ENCODE measurements at places on chromosomes 2 and 18.

- DNase-seq: no peak
Measured at GRCh38 chr2:70574618-70575017, 21.0 kb upstream of the TGFA start.

GRCh38 chr2:192208848-192209247 is 14.1 kb upstream of the TMEFF2 start:
- no peak for DNase-seq

DNA sequence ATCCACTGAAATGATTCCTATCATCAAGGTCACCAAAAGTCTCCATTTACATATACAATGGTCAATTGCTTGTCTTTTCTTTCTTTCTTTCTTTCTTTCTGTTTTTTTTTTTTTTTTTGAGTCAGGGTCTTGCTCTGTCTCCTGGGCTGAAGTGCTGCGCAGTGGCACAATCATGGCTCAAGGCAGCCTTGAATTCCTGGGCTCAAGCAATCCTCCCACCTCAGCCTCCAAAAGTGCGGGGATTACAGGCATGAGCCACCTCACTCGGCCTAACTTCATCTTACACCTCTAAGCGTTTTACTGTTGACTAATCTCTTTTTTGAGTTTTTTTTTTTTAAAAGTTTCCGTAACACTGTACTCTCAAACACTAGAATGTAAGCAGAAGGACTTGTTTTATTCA is 867 bp downstream of the SF3B6 start:
- DNase-seq: no peak

DNA sequence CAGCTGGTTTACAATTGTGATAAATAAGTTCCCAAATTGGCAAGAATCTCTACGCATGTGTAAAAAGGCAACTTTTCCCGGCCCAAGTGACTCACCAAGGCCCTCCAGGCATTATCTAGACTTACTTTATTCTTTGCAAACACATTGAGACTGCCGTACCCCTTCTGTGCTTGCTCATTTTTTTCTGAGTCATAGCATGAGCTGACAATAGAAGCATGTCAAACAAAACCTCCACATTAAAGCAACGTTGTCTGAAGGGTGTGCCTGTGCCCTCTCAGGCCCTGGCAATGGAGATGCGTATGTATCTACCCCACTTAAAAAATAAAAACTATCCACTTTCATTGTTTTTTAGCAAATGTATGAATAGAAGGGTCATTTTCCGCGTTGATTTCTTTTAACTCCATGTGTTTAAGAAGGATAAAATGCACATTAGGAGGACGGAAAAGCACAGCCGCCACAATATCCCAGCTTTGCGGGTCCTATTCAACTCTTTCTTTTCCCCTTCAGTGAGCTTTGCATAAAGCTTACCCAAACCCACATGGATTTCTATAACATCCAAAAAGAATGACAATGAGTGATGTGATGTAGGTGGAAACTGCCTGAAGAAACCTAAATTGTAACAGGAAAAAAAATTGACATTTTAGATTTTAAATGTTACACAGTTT is 298.2 kb downstream of the CDCA7 start:
- DNase-seq: peak; percentile 56

DNA sequence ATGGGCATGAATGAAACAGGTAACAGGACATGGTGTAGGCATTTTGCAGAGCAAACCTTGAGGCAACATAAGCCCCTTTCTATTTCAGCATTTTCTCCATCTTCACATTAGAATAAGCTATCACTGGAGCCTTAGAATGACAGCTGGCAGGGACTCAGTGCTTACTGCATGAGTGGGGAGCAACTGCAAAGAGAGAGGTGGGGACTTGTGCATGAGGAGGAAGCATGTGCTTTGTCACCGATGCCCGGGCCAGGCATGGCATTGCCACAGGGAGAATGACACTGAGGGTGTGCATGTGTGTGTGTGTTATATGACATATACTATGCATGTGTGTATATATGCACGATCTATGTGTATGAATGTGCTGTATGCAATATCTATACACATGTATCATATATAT is 258.2 kb upstream of the RAB6C start:
- DNase-seq: no peak

DNA sequence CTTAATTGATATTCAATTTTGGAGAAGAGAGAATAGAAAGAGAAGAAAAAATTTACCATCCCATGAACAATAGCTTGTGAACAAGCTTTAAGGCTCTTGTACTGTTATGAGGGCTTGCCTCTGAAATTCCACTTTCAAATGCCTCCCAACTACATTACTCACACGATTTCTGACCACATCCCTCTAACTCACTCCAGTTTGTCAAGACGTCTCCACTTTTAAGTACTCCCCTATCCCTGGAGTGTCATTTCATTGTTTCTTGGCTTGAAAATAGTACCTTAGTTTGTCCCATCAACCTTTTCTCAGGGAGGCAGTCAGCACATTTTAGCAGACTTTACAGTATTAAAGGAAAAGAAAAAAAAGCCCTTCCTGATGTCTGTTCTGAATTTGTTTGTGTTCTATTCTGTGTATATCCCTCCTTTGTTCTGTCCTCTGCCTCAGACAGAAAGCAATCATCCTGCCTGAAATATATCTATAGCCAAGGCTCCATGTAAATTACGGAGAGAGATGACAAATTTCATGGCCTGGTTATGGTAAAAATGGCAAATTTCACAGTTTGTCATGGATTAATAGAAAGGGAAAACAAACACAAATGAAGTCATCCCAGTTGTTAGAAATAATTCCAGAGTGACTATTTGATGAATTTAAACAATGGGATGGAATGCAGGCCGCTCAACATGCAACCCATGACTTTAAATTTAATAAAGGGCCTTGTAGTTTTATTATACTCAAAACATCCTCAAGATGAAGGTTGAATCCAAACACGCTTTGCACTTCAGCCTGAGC is 228.8 kb downstream of the ETAA1 start:
- DNase-seq: no peak

DNA sequence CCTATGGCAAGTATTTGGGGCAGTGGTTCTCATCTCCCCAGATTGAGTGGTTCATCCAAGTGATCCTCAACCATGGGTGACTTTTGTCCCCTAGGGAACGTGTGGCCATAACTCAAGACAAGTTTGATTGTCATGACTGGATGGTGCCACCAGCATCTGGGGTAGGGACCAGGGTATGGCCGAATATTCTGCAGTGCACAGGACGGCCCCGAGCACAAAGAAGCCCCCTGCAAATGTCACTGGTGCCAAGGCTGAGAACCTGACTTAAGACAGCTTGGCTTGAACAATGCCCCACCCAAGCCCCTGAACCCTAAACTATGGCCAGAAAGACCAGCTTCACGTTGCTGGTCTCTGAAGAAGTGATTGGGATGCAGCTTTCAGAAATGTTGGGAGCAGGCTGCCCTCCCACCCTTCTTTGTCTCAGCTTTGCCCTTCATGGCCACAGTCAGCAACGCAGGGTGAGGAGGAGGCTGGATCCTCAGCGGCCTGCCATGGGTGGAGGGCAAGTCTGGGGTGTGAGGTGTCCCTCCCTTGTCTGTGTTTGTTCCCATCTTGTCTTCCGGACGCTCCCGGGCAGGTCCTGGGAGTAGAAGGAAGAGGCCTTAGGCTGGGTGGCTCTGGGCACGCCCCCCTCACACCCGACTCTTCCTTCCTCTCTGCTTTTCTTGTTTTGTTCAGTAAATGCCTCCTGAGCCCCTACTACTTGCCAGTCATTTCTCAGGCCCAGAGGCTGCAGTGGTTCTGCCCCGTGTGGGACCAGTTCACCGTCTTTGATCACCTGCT is 43.4 kb downstream of the GREB1 start:
- no peak for DNase-seq

DNA sequence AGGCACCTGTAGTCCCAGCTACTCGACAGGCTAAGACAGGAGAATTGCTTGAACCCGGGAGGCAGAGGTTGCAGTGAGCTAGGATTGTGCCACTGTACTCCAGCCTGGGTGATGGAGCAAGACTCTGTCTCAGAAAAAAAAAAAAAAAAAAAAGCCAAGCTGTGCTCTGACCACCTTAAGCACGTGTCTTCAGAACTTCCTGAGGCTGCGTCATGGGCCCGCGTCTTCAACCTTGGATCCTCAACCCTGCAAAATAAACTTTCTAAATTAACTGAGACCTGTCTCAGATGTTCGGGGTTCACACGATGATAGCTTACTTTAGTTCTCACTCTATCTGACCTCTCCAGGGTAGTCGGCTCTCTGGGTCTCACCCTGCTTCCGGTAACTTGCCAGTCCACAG is 65.8 kb upstream of the CABLES1 start:
- no peak for DNase-seq

- no peak for DNase-seq
Measured at GRCh38 chr18:7102131-7102530, 15.5 kb downstream of the LAMA1 start.

DNA sequence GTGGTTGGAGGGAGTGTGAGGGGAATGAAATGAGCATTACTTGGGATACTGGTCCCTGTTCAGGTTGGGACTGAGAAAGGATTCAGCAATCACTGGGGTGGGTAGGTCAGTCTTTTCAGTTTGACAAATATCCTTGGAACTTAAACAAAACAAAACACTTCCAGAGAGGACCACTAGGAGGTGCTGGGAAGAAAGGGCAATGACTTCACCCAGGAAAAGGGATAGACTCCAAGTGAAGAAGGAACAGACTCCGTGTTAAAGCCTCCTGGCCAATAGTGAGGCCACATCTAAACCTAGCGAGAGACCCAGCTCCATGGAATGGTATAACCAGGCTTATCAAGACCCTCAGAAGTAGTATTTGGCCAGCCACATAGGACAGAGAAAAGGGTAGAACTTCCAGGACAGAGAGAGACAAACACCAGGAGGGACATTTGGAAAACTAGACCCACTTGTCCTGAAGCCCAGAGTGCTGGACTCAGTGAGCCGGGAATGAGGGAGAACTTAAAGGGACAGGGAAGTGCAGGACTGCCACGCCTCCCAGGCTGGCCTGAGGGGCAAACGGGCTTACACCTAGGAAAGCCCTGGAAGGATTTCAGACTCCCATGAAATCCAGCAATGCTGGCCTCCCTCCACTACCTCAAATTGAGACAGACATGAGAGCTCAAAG is 19.6 kb upstream of the KCNG3 start:
- DNase-seq: no peak

- DNase-seq: no peak
Measured at GRCh38 chr2:3587021-3587420, 7.9 kb upstream of the COLEC11 start.

- no peak for DNase-seq
Measured at GRCh38 chr2:97742381-97742847, 29.0 kb downstream of the ZAP70 start.

GRCh38 chr18:48152549-48152948 is 222.1 kb upstream of the SMAD2 start:
- DNase-seq: no peak

DNA sequence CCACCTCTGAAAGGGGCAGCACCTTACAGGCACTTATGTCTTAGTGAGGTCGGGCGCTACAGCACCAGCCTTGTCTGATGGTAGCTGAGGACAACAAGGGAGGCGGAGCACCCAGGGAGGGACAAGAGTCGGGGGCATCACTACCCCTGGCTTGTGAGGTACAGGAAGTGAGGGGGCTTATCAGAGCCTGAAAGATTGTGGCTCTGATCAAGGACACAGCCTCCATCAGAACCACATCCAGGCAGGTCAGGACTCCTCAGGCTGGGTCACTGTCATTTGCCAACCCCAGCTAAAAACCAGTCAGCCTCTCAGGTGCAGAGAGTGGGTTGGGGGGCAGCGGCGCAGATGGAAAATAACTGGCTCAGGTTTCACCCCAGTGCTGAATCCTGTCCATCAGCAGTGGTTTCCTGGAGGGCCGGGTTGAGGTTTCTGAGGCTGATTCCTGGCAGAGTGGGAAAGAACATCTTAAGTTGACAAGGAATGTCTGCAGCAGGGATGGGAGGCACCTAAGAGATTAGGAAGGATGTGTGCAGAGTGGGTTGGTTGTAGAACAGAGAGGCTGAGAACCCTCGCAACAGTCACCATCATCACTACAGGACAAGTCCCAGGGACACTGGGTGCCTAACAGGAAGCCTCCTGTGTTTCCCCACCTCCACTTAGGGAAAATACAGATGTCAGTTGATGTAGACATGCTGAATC is 45.3 kb downstream of the FBLN7 start:
- no peak for DNase-seq

GRCh38 chr2:36530178-36530982 is 67.6 kb downstream of the FEZ2 start:
- DNase-seq: no peak

- DNase-seq: no peak
Measured at GRCh38 chr2:172484253-172484652, 56.9 kb downstream of the ITGA6 start.

DNA sequence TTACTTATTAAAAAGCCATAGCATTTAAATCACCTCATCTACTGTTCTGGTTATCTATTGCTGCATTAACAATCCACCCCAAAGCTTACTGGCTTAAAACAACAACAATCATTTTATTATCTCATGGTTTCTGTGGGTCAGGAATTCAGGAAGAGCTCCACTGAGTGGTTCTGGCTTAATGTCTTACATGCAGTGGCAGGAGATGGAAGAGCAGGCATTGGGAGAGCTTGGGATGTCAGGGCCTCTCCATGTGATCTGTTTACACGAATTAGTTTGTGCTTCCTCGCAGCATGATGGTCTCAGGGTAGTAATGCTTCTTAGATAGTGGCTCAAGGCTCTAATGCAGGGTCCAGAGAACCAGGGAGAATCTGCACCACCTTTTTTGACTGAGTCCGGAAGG is 14.4 kb upstream of the REL start:
- no peak for DNase-seq

DNA sequence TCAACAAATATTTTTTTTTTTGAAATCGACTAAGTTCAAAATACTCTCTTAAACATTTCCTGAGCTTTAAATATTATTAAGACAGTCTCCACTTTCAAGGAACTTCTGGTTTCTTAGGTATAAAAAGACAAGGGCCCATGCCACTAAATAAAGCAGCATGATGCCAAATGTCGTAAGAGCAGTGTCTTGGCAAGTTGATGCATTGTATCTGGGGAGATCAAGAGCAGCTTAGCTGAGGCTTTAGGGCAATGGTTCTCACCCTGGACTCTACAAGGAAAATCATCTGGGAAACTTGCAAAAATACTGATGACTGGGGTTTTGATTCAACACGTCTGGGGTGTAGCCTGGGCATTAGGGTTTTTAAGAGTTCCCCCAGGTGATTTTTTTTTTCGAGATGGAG is 41.3 kb downstream of the COL4A3 start:
- no peak for DNase-seq

DNA sequence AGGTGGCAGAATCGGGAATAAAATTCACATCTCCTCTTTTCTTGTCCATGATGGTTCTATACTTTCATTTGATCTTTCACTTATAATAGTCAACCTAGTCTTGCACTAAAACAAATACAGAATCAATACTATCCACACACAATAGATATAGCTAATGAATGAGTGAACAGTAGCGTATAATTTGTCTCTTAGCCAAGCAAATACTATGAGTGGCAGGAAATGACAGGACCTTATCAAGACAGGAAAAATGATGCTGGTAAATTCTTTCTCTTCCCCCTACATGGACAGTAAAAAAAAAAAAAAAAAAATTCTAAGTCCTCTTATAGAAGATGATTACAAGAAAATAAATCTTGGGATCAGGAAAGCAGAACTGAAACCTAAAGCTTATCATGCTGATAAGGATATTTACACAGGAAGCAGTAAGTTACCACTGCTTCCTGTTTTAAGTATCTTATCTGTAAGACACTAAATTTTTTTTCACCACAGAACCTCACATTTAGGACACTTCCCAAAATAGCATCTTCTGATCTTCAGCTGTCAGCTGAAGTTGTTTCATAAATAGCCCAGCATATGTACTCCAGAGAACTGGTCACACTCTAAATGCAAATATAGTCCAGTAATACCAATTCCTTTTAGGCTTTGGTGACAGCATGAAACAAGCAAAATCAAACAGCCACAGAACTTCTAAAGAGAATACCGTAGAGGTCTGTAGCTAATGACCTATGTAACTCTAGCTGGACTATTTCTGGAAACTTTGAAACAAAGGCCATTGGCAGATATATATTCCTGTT is 27.0 kb downstream of the IRS1 start:
- no peak for DNase-seq
